ENCODE measurements at places on chromosomes 6 and 20.

DNA sequence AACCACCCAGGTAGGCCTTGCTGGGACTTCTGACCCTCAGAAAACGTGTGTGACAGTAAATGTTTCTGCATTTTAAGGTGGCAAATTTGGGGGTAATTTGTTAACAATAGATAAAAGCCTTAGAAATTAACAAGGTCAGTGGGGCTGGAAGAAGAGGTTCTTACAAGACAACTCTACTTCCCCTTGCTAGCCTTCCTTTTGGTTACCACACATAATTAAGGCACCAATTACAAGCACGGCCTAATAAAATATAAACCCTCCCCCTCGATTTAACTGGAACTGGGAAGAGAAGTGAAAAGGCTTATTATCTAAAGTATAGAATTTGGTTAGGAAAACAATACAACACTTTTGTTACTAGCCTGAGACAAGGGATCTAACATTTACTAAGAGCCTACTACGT lies 38.8 kb downstream of the ELOVL5 start:
- DNase-seq: no peak

GRCh38 chr20:59352541-59352940 lies 52.1 kb downstream of the EDN3 start:
- no peak for DNase-seq

GRCh38 chr6:34709386-34709785 lies 12.8 kb upstream of the ILRUN start:
- no peak for DNase-seq

- no peak for DNase-seq
Measured at GRCh38 chr6:107348224-107348623, 111.1 kb downstream of the PDSS2 start.

DNA sequence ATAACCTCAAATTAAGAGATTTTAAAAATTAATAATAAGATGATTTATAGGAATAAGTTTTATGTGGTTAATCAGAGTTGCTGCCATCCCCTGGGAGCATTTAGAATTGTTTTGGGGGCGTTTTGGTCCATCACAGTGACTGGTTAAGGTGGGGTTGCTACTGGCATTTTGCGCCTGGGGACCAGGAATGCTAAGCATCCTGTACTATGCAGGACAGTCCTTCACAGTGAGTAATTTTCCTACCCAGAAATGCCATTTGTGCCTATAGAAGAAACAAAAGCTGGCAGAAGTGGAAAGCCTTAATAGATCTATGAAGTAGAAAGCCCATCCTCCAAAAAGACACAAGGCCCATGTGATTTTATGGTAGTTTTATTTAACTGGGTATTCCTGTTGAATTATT lies 118.0 kb downstream of the ANKS1A start:
- DNase-seq: no peak
